Sigmoid colon (tissue), 7 donors: ENCODE measurements at places on chromosomes 1 and 21. TPM values are rescaled to one million over a fixed set of nuclear protein-coding genes. Genes with fewer than 3 reads are reported as not detected.

- no peaks in the 10 kb centered on the region for H3K36me3 ChIP-seq
- H3K27me3 ChIP-seq, result no peaks in the 10 kb centered on the region
- H3K4me1 ChIP-seq, result peaks cover 33% of the 10 kb centered on the region
- H3K4me3 ChIP-seq, result no peak overlapping the region
Observed at GRCh38 chr1:222754366-222755139, 17.6 kb downstream of the FAM177B start.

TIAM1 gene
- 16.4 TPM for total RNA-seq

POTED gene
- total RNA-seq, result not detected

GRCh38 chr1:165381745-165382505, 25.4 kb upstream of the LMX1A start:
- no peak overlapping the region for H3K4me3 ChIP-seq
- H3K27me3 ChIP-seq, result no peaks in the 10 kb centered on the region
- H3K27ac ChIP-seq, result no peak overlapping the region
- H3K36me3 ChIP-seq, result no peaks in the 10 kb centered on the region
- DNase-seq, result no peak

SLFNL1 gene
- total RNA-seq, result 0.99 TPM

DNA sequence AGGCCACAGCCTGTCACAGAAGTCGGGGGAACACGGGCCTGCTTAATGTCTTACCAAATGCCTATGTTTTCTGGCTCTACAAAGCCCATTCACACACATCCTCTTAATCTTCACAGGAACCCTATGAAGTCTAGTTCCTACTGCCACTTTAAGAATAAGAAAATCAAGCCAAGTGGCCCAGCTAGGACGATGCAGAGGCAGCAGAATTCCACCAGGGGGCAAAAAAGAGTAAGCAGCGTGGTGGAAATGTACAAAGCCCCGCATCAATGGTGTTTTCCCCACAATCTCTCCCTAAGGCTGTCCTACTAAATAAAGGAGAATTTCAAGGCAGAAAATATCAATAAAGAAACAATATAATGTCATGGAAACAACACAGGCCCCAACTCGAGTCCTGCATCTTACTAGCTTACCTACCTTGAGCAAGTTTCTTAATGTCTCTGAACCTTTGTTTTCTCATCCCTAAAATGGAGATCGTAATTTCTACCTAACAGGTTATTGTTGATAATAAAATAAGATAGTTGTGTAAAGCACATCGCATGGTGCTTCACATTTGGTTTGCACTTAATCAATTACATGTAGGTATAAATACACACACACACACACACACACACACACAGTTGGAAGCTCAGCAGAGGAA, 21.4 kb downstream of the SEC16B start:
- peak; percentile 75 for DNase-seq
- H3K27me3 ChIP-seq, result no peaks in the 10 kb centered on the region
- no peaks in the 10 kb centered on the region for H3K4me1 ChIP-seq
- H3K36me3 ChIP-seq, result peaks cover 5% of the 10 kb centered on the region
- no peak overlapping the region for H3K4me3 ChIP-seq

LMOD1 gene
- total RNA-seq, result 1,011 TPM

LRRC39 gene
- 0.95 TPM for total RNA-seq

DNA sequence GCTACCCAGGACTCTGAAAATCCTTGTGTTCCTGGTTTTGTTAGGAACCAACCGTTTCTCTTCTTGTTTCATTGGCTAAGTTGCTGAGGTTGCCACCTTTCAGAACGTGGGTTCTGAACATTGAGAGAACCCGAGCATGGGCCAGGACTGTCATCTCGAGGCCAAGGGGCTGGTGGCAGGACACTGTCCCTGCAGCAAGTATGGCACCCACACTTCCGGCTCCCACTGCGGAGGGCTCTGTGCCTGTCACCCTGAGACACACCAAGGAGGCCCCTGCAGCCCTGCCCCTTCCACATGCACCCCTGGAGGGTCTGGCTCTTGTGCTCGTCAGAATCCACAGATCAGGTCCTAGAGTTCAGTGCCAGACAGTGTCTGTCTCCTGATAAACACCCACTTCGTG, 39.1 kb upstream of the LRRC3 start:
- H3K4me3 ChIP-seq, result no peak overlapping the region
- H3K36me3 ChIP-seq, result no peaks in the 10 kb centered on the region
- DNase-seq, result peak; percentile 19
- no peaks in the 10 kb centered on the region for H3K27me3 ChIP-seq
- H3K27ac ChIP-seq, result no peak overlapping the region

RIPPLY3 gene
- total RNA-seq, result not detected

- no peaks in the 10 kb centered on the region for H3K4me1 ChIP-seq
- H3K4me3 ChIP-seq, result no peak overlapping the region
- no peak for DNase-seq
Observed at GRCh38 chr1:112836642-112837041, 119.4 kb downstream of the SLC16A1 start.

DNA sequence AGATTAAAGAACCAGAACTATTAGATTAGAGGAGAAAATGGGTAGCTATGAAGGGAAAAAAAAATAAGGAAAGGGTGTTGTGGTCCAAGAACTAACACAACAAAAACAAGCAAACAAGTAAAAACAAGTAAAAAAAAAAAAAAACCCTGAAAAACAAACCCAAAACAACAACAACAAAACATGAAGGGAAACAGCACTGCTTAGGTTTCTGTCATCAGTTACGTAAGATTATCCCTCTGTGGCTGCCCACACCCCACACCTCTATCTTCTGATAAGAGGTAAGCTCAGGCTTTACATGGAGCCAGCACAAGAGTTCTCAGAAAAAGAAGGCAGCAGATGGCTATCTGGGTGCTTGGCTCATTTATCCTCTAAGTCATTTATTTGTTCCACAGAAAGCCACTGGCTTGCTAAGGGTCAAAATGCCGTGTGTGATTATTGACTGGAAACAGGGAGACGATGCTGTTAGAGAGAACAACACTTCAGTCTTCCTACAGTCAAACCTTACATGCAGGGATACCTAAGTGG, 57.5 kb downstream of the KIAA0319L start:
- H3K27me3 ChIP-seq, result no peaks in the 10 kb centered on the region
- H3K36me3 ChIP-seq, result no peaks in the 10 kb centered on the region
- no peak overlapping the region for H3K4me3 ChIP-seq
- no peak for DNase-seq

TRABD2B gene
- 0.66 TPM for total RNA-seq

GBP4 gene
- total RNA-seq, result 3.1 TPM

FMO5 gene
- total RNA-seq, result 3.6 TPM

- H3K4me1 ChIP-seq, result no peaks in the 10 kb centered on the region
- no peaks in the 10 kb centered on the region for H3K36me3 ChIP-seq
- H3K4me3 ChIP-seq, result no peak overlapping the region
- H3K27ac ChIP-seq, result no peak overlapping the region
Observed at GRCh38 chr1:30299393-30299792, 424.0 kb downstream of the MATN1 start.

DNA sequence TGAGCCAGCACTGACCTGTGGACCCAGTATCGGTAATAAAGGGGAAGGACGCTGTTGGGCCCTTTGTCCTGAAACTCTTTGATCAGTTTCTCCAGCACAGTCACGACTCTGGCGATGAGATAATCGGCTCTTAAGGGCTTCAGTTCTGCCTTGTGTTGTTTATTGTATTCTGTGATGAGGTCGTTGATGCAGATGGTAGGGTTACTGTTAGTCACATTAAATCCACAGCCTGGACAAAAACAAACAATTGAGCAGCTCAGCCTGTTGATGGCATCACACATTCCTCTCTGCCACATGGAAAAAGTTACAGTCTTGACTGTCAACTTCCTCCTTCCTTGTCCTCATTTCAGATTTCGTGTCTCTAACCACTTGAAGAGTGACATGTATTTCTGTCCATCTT, 57.6 kb downstream of the SIM2 start:
- H3K4me1 ChIP-seq, result no peaks in the 10 kb centered on the region
- no peak for DNase-seq
- peaks cover 14% of the 10 kb centered on the region for H3K36me3 ChIP-seq
- H3K27me3 ChIP-seq, result no peaks in the 10 kb centered on the region
- H3K4me3 ChIP-seq, result no peak overlapping the region
- no peak overlapping the region for H3K27ac ChIP-seq

DNA sequence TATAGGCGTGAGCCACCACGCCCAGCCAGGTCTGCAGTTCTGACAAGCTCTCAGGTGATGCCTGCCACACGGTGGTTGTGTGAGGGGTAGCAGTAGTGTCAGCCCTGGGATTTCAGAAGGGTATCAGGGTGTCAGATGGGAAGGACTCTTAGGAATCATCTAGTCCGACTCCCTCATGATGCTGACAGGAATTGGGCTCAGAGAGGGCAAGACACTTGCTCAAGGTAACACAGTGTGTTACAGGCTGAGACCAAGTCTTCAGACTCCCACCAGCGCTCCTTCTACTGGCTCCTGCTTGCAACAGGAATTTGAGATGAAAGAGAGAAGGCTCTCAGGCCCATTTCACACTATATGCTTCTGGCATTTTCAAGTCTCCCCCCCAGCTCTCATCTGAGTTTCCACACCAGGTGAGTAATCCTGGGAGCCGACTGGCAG, 6.9 kb downstream of the HTR1D start:
- H3K27me3 ChIP-seq, result peaks cover 5% of the 10 kb centered on the region
- no peak overlapping the region for H3K27ac ChIP-seq
- no peak for DNase-seq
- no peaks in the 10 kb centered on the region for H3K36me3 ChIP-seq

DNA sequence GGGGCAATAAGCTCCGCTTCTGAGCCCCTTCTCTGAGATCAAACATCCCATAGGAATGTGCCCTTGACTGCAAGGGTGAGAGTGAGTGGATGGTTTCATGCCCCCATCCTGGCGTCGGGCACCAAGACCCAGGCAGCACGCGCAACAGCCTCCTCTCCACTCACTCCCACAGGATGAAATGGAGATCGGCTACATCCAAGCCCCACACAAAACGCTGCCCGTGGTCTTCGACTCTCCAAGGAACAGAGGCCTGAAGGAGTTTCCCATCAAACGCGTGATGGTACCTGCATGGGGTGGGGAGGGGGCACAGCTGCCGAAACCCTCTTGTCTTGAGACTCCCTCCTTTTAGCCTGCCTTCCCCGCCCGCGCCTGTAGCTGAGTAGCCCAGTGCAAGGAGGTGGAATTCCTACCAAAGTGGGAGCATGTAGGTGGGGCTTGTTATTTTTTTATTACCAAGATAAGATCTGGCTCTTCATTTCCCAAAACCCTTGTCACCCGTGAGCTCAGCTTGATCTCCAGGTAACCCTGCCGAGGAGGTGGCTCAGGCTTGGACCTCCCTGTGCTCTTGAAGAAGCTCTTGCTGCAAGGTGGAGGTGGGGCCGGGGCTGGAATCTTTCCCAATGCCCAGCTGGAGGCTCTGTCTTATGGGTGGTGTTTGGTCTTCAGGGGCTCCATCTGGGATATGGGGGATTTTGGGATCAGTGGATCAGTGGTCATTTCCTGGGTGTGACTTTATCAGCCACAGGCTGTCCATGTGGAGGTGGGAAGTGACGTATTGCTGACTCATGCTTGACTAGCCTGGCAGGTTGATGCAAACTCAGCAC, 24.0 kb upstream of the PADI6 start:
- H3K27ac ChIP-seq, result no peak overlapping the region
- no peak overlapping the region for H3K4me3 ChIP-seq
- DNase-seq, result peak; percentile 29
- peaks cover 20% of the 10 kb centered on the region for H3K27me3 ChIP-seq
- no peaks in the 10 kb centered on the region for H3K4me1 ChIP-seq
- H3K36me3 ChIP-seq, result no peaks in the 10 kb centered on the region

DNA sequence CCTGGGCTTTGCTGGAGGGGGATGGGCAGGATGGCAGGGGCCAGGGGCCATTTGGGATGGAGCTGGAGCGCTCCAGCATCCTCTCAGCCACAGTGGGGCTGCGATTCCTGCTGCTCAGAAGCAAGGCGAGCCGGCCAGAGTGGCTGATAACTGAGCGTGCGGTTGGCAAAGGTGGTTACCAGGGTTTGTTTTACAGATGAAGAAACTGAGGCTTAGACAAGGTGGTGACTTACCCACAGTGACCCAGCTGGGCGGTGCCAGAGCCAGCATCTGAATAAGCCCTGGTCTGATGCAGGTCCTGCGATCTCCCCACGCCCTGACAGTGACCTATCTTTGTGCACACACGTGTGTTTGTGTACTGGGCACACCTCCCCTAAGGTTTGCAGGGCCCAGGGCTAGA, 5.9 kb upstream of the PRXL2B start:
- DNase-seq, result no peak
- no peak overlapping the region for H3K27ac ChIP-seq

GRCh38 chr1:212368073-212368484, 46.6 kb downstream of the PACC1 start:
- peaks cover 3% of the 10 kb centered on the region for H3K4me1 ChIP-seq
- DNase-seq, result no peak
- no peaks in the 10 kb centered on the region for H3K27me3 ChIP-seq
- H3K4me3 ChIP-seq, result no peak overlapping the region
- no peak overlapping the region for H3K27ac ChIP-seq

DUSP10 gene
- 13.2 TPM for total RNA-seq

DNAI4 gene
- total RNA-seq, result 12.1 TPM

- DNase-seq, result no peak
- peaks cover 34% of the 10 kb centered on the region for H3K4me1 ChIP-seq
- no peaks in the 10 kb centered on the region for H3K27me3 ChIP-seq
- no peak overlapping the region for H3K27ac ChIP-seq
- H3K4me3 ChIP-seq, result no peak overlapping the region
Observed at GRCh38 chr1:223425550-223425949, 32.3 kb downstream of the CCDC185 start.

DNA sequence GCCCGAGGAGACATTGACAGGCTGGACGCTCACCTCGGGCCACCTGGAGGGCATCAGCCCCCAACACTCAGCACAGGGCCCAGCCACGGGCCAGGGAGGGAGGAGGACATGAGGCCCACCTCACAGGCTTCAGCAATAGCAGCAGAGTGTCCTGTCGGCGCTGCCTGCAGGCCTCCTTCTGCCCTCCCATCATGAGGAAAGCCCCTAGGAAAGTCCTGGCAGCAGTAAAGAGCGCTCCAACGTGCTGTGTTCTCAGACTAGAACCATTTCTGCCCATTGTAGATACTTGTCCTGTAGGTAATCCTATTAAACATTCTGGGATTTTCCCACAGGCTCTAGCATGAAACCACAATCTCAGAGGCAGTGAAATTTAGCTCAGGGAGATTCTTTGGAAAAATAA, 62.0 kb upstream of the GALNT2 start:
- no peak overlapping the region for H3K4me3 ChIP-seq
- DNase-seq, result no peak
- no peak overlapping the region for H3K27ac ChIP-seq
- H3K36me3 ChIP-seq, result no peaks in the 10 kb centered on the region

- H3K4me3 ChIP-seq, result no peak overlapping the region
- H3K4me1 ChIP-seq, result no peaks in the 10 kb centered on the region
- no peak overlapping the region for H3K27ac ChIP-seq
- no peaks in the 10 kb centered on the region for H3K27me3 ChIP-seq
Observed at GRCh38 chr21:14687268-14687625, 141.1 kb upstream of the SAMSN1 start.

GRCh38 chr1:154155251-154155650, 378 bp upstream of the NUP210L start:
- H3K36me3 ChIP-seq, result peaks cover 17% of the 10 kb centered on the region
- peaks cover 20% of the 10 kb centered on the region for H3K4me1 ChIP-seq
- DNase-seq, result peak; percentile 70
- H3K27ac ChIP-seq, result peak overlapping the region; percentile 41
